ENCODE measurements at places on chromosomes 6 and 20.

- DNase-seq, result no peak
Measured at GRCh38 chr6:88044530-88044929, 3.1 kb upstream of the SPACA1 start.

DNA sequence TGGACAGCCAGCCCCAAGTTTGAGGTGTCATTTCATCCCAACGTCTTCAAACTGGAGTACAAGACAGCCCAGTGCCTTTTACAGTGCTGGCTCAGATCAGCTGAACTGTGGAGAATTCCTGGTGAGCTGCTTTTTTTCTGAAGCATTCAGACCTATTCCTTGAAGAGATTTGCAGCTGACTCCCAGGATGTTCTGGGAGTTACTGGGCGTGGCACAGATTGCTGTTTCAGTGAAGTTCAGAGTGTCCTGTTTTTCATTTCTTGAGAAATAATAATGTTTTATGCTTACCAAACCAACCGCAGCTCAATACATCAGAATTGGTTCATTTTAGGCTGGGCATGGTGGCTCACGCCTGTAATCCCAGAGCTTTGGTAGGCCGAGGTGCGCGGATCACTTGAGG lies 33.4 kb upstream of the SRPK1 start:
- DNase-seq, result no peak

- DNase-seq, result no peak
Measured at GRCh38 chr6:130507666-130508028, 141.8 kb downstream of the TMEM200A start.

- no peak for DNase-seq
Measured at GRCh38 chr20:19288061-19288460, 75.6 kb downstream of the SLC24A3 start.

- no peak for DNase-seq
Measured at GRCh38 chr6:144820270-144820669, 535.1 kb downstream of the UTRN start.

- DNase-seq, result no peak
Measured at GRCh38 chr6:143867236-143867635, 3.0 kb downstream of the ZC2HC1B start.

- no peak for DNase-seq
Measured at GRCh38 chr6:89035252-89036101, 45.1 kb upstream of the PNRC1 start.

DNA sequence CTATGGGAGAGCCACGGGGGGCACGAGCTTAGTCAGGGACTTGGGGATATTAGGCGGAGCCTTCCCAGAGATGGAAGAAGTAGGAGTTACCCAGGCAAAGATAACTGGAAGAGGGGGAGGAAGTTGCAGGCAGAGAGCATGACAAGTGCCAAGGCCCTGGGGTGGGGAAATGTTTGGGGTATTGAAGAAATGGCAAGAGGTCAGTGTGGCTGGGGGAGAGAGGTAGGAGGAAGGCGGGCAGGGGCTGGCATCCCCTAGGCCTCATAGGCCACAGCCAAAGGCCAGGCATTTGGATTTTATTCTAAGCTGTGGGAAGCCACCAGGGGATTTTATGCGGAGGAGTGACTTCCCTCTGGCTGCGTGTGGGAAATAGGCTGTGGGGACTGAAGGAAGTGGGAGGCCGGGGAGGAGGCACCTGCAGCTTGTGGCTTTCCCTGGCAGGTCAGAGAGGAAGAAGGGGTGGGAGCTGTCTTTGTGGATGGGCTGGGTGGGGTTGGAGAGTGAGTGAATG lies 22.7 kb downstream of the SNAI1 start:
- DNase-seq, result peak; percentile 84

GRCh38 chr6:39929733-39930461 lies 4.4 kb downstream of the MOCS1 start:
- no peak for DNase-seq

- DNase-seq, result peak; percentile 65
Measured at GRCh38 chr20:53447316-53447715, 146.3 kb downstream of the ZNF217 start.

DNA sequence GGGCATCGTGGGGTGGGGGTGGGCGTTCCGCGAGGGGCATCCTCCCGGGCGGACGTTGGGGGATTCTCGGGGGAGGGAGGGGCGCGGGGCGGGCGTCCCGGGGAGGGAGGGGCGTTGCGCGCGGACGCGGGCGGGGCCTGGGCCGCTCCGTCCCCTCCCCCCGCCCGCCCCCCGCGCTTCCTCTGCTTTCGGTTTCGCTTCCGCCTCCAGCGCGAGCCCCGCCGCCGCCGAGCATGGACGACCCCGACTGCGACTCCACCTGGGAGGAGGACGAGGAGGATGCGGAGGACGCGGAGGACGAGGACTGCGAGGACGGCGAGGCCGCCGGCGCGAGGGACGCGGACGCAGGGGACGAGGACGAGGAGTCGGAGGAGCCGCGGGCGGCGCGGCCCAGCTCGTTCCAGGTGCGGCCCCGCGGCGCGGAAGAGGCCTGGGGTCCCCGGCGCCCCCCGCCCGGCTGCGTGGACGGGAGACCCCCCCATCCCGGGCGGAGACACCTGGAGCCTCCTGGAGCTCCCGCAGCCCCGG lies at the start of gene OGFR:
Gene OGFR, plus strand, starts transcription at position 209 of the 528 bp plus-strand sequence. Its CDS starts 25 bp downstream, at position 234.
- DNase-seq, result peak; percentile 44

All from HL-60 (cell line).